ENCODE measurements at places on chromosomes 7 and 10.

DNA sequence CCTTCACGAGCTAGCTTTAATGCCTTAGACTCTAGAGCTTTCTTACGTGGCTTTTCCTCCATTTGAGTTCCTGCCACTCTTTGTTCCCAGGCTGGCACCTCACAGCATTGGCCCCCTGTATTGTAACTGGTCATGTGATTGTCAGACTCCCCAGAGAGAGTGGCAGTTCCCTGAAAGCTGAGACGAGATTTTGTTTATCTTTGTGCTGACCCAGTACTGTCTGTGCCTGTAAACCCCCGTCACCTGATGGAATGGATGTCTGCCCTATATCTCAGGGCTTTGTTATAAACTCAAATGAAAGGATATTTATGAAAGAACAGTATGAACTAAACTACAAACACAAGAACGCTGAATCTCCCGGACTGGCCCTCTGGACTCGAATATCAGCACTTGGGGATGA is 13.0 kb downstream of the NOBOX start:
- no peak for DNase-seq

DNA sequence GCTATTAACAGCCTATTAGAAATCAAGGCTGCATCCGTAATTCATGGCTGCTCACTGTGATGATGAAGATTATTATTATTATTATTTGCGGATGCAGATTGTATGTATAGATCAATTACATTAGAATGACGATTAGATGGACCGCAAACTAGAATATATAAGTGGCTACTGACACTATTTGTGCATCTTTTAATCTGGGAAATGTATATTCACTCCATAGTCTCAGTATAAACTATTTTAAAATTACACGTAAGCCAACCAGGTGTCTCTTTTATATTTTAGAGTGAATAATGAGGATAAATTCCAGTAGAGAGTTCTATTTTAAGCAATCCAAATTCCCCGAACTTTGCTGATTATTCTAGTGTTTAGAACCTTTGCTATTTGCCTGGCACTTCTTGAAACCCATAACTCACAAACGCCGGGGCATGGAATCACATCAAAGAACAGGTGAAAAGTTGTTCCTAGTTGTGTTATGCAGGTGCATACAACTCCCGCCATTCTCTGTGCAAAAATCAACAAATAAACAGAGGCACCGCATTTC is 509 bp upstream of the ING3 start:
- no peak for DNase-seq

- no peak for DNase-seq
Observed at GRCh38 chr7:106543221-106543757, 117.7 kb downstream of the CCDC71L start.

GRCh38 chr10:116792817-116793216 is 50.5 kb upstream of the HSPA12A start:
- DNase-seq, result no peak

DNA sequence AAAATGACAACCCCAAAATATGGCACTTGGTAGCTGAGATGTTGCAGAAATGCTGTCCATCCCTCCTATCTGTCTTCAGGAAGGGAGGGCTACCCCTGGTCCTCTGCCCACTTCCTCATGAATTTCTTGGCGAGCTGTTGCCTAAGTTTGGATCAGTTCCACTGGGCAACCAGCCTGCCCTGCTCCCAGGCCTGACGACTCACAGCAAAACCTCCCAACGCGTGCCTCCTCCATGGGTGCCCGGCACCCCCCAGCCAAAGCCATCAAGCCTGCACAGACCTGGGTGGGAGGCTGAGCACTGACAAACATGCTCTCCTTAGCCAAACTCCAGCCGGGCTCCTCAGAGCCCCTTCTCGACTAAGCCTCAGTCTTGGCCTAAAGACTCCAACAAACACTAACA is 8.9 kb downstream of the VSTM4 start:
- DNase-seq, result peak; percentile 55

GRCh38 chr10:43728425-43728824 is 79.7 kb upstream of the ZNF32 start:
- no peak for DNase-seq
